Progenitor cell of endocrine pancreas (in vitro differentiated cells): ENCODE measurements at places on chromosomes 4 and X.

DNA sequence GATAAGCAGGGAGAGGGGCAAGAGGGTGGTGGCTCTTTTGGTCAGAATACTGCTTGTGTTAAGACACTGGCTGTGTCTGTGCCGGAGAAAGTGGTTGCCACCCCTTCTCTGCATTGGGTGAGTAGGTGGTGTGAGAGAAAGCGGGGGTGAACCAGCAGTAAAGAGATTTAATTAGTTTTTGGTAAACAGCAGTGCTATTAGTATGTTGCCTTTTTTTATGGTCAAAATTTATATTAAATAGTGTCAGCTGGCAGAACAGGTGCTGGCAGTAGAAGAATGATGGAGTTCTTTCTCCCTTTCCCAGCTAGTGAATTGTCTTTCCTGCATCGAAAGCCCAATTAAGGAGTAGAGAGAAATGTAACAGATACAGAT is 181.6 kb downstream of the LARP7 start:
- H3K36me3 ChIP-seq: no peaks in the 10 kb centered on the region
- peaks cover 9% of the 10 kb centered on the region for H3K4me1 ChIP-seq
- H3K4me3 ChIP-seq: peak overlapping the region; percentile 68
- no peak overlapping the region for H3K27ac ChIP-seq
- H3K27me3 ChIP-seq: peaks cover 13% of the 10 kb centered on the region

- H3K4me3 ChIP-seq: peak overlapping the region; percentile 82
- H3K27me3 ChIP-seq: no peaks in the 10 kb centered on the region
Measured at GRCh38 chr4:1345903-1346780, 866 bp upstream of the UVSSA start.

DNA sequence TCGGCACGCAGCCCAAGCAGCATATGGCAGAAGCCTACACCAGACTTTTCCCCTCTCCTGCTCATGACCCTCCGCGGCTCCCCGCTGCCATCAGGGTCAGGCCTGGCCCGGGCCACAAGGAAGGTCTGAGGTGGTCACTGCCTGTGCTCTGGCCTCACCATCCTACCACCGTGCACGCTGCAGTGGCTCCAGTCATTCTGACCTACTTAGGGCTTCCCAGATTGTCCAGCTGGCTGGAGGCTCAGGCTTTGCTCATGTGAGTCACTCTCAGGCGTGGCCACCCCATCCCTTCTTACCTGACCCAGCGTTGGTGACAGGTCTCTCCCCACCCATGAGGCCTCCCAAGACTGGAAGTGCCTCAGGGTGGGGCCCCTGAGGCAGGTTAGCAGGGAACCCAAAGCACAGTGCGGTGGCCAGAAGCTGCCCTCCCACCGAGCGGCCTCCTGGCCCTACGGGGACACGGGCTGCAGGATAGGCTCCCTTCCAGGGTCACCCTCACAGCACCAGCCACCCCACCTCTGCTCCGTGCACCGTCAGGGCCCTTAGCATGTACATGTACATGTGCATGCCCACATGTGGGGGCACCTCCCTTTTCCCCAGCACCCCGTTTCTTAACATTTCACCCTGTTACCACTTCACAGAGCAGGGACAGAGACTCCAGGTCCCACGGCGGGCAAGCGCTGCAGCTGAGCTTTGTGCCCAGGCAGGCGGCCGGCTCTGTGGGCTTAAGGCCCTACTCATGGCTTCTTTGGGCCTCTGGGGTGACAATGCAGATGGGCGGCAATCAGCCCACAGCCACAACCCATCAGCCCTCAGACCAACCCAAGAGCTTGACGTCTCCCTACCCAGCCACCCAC is 2.2 kb downstream of the TREX2 start:
- no peaks in the 10 kb centered on the region for H3K4me1 ChIP-seq
- no peak for DNase-seq
- H3K4me3 ChIP-seq: no peak overlapping the region
- H3K27me3 ChIP-seq: peaks cover under 1% of the 10 kb centered on the region
- H3K36me3 ChIP-seq: no peaks in the 10 kb centered on the region
- no peak overlapping the region for H3K27ac ChIP-seq

DNA sequence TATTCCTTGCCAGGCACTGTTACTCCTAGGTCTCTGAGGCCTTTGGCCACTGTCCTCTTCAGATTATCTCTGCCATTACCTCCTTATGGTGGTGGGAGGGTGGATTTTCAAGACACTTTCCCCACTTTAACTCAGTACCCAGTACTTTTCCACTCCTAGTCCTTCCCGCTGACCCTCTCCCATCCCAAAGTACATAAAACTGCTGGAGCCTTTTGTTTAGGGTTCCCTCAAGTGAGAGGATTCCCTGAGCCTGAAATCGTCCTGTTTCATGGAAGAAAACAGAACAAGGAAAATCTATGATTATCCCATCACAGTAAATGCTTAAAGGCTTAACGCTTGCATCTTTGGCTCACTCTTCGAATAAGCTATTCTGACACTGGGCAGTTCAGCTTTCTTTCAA is 1742.5 kb upstream of the ADGRL3 start:
- H3K27me3 ChIP-seq: no peaks in the 10 kb centered on the region
- H3K36me3 ChIP-seq: no peaks in the 10 kb centered on the region
- H3K27ac ChIP-seq: no peak overlapping the region
- H3K4me3 ChIP-seq: no peak overlapping the region
- DNase-seq: no peak

GRCh38 chr4:70277121-70277520 is 34.7 kb downstream of the CSN3 start:
- no peak overlapping the region for H3K4me3 ChIP-seq
- DNase-seq: no peak
- H3K36me3 ChIP-seq: no peaks in the 10 kb centered on the region
- no peaks in the 10 kb centered on the region for H3K27me3 ChIP-seq
- H3K27ac ChIP-seq: no peak overlapping the region

- no peak overlapping the region for H3K27ac ChIP-seq
- no peaks in the 10 kb centered on the region for H3K27me3 ChIP-seq
- peaks cover 3% of the 10 kb centered on the region for H3K4me1 ChIP-seq
- no peaks in the 10 kb centered on the region for H3K36me3 ChIP-seq
- H3K4me3 ChIP-seq: no peak overlapping the region
Measured at GRCh38 chrX:150160656-150161055, 202.5 kb upstream of the MAMLD1 start.

- no peaks in the 10 kb centered on the region for H3K27me3 ChIP-seq
- H3K4me3 ChIP-seq: no peak overlapping the region
- peaks cover 9% of the 10 kb centered on the region for H3K36me3 ChIP-seq
Measured at GRCh38 chr4:26344901-26345564, 24.2 kb downstream of the RBPJ start.

DNA sequence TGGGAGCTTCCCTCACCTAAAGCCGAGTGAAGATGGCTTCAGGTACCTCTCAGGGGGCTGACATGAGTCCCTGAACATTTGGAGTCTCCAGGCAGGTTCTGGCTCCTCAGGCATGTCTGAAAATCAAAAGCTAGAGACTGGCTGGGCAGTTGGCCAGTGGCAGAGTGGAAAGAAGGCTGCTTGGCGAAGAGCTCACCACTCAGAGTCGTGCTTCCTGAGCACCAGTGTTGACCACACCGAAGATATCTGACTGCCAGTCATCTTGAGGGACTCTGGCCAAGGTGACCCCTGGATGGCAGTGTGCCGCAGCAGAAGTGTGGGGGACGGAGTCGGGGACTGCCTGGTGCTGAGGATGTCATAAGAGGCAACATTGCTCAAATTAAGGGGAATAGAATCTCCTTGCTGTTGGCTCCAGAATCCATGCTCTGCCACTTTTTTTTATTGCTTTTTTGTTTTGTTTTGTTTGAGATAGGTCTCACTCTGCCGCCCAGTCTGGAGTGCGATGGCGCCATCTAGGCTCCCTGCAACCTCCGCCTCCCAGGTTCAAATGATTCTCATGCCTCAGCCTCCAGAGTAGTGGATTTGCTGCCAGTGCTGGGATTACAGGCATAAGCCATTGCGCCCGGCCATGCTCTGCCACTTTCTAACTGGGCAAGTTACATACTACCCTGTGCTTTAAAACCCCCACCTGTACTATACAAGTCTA is 172.5 kb upstream of the GATB start:
- no peak overlapping the region for H3K27ac ChIP-seq
- H3K36me3 ChIP-seq: no peaks in the 10 kb centered on the region
- no peaks in the 10 kb centered on the region for H3K4me1 ChIP-seq

DNA sequence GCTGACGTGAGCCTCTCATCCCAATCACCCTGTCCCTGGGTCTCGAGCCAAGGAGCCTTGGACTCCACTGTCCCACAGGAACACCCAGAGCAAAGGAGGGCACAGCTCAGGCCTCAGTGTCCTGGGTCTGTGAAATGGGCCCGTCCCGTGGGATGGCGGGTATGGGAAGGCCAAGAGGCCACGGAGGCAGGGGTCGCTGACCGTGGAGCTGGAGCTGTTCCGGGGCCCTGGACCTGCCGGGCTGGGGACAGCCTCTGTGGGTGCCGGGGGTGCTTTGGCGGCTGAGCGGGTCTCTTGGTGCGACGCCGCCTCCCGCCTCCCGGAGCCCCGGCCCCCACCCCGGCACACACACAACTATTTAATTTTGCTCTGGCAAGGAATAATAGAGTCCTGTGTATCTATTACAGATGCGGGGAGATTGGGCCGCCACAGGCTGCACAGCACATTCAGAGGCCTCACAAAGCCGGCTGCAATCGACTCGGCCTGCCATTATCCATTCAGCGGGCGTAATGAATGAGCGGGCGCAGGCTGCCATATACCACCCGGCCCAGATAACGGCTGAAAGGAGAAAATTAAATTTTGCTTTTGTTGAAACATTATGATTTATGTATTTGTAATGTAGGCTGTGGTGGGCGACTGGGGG is 83.9 kb upstream of the NKX1-1 start:
- H3K27me3 ChIP-seq: peaks cover 20% of the 10 kb centered on the region
- H3K4me1 ChIP-seq: no peaks in the 10 kb centered on the region
- H3K27ac ChIP-seq: no peak overlapping the region
- DNase-seq: no peak

DNA sequence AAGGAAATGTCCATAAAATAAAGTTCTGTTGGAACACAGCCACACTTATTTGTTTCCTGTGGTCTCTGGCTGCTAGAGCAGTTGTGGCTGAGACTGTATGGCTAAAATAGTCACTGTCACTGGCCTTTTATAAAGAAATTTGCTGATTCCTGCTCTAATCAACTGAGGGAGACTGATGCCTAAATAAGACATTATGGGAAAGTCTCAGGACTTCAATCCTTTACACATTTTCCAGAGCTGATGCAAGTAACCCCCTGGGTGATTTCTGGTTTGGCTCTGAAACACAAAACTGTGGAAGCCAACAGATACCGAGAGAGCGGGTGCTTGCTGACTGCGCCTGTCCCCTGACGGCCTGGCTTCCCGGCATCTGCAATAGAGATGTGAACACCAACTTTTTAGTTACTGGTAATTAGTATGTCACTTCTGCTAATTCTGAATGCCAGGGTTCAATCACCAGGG is 64.0 kb downstream of the POLR2B start:
- H3K4me3 ChIP-seq: no peak overlapping the region
- H3K27ac ChIP-seq: no peak overlapping the region
- DNase-seq: no peak
- no peaks in the 10 kb centered on the region for H3K36me3 ChIP-seq

DNA sequence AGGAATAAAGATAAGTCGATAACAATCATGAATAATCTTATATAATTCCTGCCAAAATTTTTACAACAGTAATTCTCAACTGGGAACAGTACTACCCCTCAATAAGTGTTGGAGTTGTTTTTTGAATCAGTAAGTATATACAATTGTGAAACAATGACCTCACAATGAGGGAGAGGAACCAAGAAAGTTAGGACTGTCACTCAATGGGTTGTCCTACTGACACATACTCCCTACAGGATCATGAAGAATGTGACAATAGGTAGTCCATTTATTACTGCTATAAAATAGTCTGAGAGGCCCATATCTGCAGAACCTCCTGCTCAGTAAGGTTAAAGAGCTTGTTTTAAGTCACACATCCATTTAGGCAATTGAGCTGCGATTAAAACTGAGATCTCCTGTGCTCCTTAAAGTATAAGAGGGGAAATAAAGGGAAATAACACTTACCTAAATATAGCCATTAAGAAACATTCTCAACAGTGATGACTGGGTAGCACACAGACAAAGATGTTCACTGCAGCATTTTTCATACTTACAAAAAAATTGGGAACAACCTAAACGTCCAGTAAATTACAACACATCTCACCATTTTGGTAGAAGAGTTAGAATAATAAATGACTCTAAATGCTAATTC is 26.2 kb downstream of the FBXW7 start:
- no peak for DNase-seq
- H3K4me3 ChIP-seq: no peak overlapping the region
- no peaks in the 10 kb centered on the region for H3K27me3 ChIP-seq
- H3K4me1 ChIP-seq: no peaks in the 10 kb centered on the region

DNA sequence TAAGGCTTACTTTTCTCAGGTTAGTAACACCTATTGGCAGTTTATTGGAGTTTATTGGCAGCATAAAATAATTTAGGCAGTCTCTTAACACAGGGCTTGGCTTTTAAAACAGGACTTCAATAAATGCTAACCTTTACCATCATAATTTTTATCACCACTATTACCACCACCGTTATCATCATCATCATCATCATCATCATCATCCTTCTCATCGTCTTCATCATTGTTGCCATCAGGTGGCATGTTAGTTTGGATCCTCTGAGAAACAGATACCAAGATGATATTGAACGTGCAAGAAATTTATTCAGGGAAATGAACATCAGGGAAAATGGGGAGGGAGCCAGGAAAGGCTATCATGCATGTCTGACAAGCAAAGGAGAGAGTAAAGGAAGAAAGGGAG is 16.2 kb downstream of the GBA3 start:
- no peak overlapping the region for H3K27ac ChIP-seq
- H3K27me3 ChIP-seq: no peaks in the 10 kb centered on the region
- H3K36me3 ChIP-seq: no peaks in the 10 kb centered on the region
- DNase-seq: no peak
- H3K4me1 ChIP-seq: peaks cover 2% of the 10 kb centered on the region

GRCh38 chr4:82084747-82085146 is 289.0 kb downstream of the HNRNPD start:
- no peaks in the 10 kb centered on the region for H3K27me3 ChIP-seq
- no peak overlapping the region for H3K27ac ChIP-seq
- H3K36me3 ChIP-seq: no peaks in the 10 kb centered on the region
- no peak for DNase-seq
- H3K4me3 ChIP-seq: no peak overlapping the region

DNA sequence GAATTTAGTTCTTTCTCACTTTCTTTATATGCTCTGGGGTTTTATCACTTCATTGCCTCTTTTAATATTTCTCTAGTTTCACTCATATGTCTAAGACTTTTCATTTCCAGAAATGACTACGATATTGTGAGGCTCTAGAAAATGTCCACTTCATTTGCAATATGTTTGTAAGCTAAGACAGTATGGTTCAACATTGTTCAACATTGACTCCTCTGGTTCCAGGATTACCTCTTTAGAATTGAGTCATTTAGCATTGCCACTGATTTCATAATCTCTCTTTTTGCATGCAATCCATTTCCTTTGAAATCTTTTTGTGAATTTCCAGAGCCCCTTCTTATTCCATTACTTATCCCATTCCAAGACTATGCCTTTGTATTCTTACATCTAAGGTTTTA is 32.3 kb downstream of the BBS12 start:
- H3K27me3 ChIP-seq: no peaks in the 10 kb centered on the region
- no peaks in the 10 kb centered on the region for H3K4me1 ChIP-seq
- H3K4me3 ChIP-seq: no peak overlapping the region
- H3K36me3 ChIP-seq: no peaks in the 10 kb centered on the region
- DNase-seq: no peak

GRCh38 chr4:139267301-139267700 is 12.7 kb downstream of the MGARP start:
- H3K27me3 ChIP-seq: no peaks in the 10 kb centered on the region
- H3K4me3 ChIP-seq: no peak overlapping the region
- DNase-seq: no peak
- no peaks in the 10 kb centered on the region for H3K36me3 ChIP-seq

- no peaks in the 10 kb centered on the region for H3K27me3 ChIP-seq
- no peaks in the 10 kb centered on the region for H3K4me1 ChIP-seq
- no peaks in the 10 kb centered on the region for H3K36me3 ChIP-seq
- no peak for DNase-seq
- H3K4me3 ChIP-seq: no peak overlapping the region
Measured at GRCh38 chr4:165515201-165515600, 136.4 kb downstream of the CPE start.
